ENCODE measurements at places on chromosomes 7 and 10.
A peak's percentile ranks its signal among the peaks of the same experiment; 100 is the strongest.

GRCh38 chr7:43693687-43694398 is 35.5 kb downstream of the COA1 start:
- DNase-seq: peak; percentile 91

GRCh38 chr7:41189866-41190265 is 513.0 kb downstream of the INHBA start:
- peak; percentile 98 for DNase-seq

GRCh38 chr10:95694665-95695064 is 938 bp upstream of the TCTN3 start:
- no peak for DNase-seq

GRCh38 chr10:36765782-36766414 is 359.5 kb upstream of the ANKRD30A start:
- DNase-seq: peak; percentile 59

DNA sequence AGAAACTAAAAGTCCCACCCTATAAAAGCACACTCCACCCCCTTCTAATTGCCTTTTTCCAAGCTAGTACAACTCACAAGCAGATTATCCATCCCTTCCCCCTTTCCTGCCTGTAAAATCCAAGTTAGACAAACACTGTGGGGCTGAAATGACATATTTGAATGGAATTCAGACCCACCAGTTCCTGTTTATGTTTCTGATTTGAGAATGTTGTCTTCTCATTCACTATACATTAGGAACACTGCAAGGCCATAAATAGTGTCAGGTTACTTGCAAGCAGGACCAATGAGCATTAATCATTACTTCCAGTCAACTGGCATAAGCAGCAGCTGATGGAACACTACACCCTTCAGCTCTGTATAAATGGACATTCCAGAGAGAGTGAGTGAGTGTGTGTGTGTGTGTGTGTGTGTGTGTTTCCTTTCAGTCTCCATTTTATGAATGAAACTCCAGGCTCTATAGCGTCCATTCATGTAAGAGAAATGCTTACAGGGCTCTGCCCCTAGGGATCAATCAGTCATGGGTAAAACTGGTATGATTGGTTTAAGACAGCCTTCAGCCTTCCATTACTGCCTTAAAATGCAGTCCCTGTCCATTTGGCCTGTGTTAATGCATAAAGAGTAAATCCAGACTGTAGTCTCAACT is 69.3 kb downstream of the ETV1 start:
- DNase-seq: peak; percentile 100

- no peak for DNase-seq
These were observed 249.9 kb upstream of the SMIM30 start for GRCh38 chr7:113368256-113368655.

DNA sequence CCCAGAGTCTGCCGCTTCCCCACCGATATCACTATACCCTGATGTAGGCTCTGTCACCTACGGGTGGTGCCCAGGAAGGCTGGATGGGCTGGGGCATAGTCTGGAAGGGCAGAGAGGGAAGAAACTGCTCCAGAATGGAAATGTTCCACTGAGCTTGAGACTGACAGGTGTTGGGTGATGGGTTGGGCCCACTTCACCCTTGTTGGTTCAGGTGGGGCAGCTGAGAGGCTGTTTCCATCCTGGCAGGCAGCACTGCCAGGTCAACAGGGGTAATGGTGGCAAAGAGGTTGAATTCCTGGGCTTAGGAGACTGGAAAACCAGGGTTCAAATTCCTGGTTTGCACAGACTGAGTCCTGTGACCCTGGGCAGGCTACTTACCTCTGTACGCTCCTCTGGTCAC is 28.5 kb upstream of the FRAT2 start:
- DNase-seq: no peak

DNA sequence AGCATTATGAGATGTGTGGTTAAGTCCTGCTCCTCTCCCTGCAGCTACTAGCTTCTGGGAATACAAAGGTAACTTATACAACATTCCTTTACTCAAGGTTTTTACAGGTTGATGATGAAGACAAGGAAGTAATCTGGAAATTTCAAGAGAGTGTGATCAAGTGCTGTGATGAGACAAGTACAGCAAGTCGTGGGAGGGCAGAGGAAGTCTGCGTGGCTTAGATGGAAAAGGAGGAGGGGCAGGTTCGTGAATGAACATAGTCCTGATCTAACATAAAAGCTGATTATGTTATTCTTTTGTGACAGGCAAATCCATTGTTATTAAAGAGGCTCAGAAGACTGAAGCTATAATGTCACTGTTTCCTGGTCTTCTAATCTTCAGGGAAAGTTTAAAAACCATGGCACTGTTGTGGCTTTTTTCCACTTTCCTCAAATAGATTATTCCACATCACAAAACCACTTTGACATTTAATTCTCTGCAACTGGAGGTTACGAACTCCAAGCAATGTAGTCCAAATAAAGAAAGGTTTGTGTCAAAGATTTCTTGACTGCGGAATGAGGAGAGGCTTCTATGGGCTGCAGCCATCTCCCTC is 84.1 kb downstream of the CPXM2 start:
- DNase-seq: no peak

DNA sequence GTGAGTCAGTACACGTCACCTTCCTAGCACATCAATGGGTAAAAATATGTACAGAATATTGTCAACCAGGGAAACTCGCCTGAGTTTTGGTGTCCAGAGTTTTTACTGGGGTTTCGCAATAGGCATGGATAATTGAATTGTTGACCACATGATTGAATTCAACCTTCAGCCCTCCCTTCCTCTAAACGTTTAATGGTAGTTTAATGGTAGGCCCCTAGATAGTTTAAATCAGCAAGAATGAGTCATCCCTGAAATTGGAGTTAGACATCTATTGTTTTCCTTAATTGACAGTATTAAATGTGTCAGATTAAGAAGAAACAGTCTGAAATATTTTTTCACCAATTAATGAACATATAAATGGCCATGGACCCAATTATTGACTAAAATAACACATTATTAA is 57.8 kb upstream of the CACNA2D1 start:
- no peak for DNase-seq

DNA sequence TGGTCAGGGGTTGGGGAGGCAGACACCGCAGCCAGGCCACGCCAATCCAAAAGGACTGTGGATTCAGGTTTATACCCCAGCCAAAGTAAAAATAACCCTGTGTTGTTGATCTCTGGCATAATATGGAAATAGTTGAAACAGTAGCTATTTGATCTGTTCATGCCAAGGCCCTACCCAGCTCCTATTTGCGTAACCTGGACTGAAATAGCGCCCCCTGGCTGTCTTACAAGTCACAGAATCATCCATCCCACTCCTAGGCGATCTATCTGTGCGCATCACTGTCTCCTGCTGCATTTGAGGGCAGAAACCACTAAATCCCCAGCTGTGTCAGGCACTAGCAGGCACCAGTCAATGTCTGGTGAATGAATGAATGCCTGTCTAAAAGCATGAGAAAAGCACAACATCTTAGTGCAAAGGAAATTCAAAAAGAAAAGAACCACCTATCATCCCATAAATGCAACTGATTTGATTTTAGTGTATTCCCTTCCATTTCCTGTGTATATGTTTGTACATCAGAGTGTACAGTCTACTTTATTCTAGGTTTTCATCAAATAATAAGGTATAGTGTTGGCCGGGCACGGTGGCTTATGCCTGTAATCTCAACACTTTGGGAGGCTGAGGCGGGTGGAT is 160.0 kb downstream of the SLIT1 start:
- DNase-seq: peak; percentile 40

- DNase-seq: peak; percentile 25
These were observed 38.4 kb upstream of the PLXNA4 start for GRCh38 chr7:132614428-132615318.

- DNase-seq: no peak
These were observed 24.6 kb downstream of the GRM3 start for GRCh38 chr7:86668315-86668714.

GRCh38 chr7:27152816-27153442 is 546 bp upstream of the HOXA3 start:
- no peak for DNase-seq

DNA sequence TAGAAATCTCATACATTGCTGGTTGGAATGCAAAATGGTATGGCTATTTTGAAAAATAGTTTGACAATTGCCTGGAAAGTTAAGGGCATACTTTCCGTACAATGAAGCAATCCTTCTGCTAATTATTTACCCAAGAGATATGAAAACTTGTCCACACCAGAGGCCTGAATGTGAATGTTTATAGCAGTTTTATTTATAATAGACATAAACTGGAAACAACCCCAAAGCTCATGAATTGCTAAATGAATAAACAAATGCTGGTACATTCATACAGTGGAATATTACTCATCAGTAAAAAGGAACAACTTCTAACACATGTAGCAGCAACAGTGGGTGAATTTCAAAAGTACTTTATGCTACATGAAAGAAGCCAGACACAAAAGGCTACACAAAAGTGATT is 42.7 kb downstream of the MMRN2 start:
- peak; percentile 60 for DNase-seq

DNA sequence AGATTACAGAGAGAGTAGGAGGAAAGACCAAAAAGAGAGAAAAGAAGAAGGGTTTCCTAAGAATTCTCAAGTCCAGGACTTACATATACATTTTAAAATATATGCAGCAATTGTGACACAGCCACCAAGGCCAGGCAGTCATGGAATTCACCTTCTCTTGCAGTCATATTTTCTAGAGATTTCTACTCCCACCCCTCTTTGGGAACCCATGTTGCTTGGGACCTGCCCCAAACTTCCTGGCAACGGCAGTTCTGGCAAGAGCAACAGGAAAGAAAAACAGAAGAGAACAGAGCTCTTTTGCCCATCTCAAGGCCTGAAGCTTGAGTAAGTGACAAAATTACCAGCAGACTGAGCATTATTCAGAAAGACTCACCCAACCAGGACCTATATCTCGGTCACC is 128.3 kb upstream of the ASAH2 start:
- no peak for DNase-seq

DNA sequence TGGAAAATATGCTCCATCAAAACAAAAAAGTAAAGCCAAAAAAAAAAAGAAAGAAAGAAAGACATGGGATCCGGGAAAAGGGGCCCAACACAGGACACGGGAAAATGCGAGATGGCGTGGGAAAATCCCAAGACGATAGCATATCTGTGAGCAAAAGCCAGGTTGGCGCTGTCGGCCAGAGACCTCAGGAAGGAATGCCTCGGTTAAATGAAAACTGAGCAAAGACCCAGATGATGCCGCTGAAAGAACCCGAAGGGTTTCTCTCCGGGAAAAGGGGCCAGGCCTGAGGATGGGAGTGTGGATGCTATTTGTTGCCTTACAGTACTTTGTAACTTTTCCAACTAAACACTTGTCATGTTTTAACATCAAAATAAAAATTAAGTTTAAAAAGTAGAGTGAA is 49.5 kb upstream of the PPP2R2D start:
- DNase-seq: no peak

DNA sequence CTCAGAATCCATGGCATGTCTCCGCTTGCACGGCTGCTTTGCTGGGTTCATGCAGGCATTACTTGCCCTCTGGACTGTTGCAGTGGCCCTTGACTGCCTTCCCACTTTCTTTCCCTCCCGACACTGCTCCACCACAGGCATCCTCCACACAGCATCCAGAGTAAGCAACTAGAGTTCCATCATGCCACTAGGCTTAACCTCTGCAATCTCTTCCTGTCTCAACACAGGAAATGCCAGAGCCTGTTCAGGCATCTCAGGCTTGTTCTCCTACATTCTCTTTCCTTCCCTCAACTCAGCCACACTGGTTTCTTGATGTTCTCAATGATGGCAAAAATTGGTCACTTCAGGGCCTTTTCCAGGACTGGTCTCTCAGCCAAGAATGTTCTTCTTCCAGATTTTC is 284.5 kb upstream of the KLF6 start:
- peak; percentile 84 for DNase-seq

- peak; percentile 61 for DNase-seq
These were observed 96.9 kb upstream of the NEBL start for GRCh38 chr10:20993830-20994527.

DNA sequence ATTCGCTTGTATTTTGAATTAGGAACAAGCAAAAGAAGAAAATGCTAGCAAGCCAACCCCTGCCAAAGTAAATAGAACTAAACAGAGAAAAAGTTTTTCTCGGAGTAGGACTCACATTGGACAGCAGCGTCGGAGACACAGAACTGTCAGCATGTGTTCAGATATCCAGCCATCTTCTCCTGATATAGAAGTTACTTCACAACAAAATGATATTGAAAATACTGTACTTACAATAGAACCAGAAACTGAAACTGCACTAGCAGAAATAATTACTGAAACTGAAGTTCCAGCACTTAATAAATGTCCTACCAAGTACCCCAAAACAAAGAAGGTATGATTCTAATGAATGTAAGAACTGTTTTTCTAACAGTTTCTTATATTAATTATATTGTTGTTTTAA is 87.9 kb downstream of the KMT2E start:
- DNase-seq: no peak
